K562 (cell line): ENCODE measurements at places on chromosomes 4 and X. TPM values are rescaled to one million over a fixed set of nuclear protein-coding genes. Genes with fewer than 3 reads are reported as not detected.

Gene FRMPD4
- not detected in 2 replicates for polyA plus RNA-seq

DNA sequence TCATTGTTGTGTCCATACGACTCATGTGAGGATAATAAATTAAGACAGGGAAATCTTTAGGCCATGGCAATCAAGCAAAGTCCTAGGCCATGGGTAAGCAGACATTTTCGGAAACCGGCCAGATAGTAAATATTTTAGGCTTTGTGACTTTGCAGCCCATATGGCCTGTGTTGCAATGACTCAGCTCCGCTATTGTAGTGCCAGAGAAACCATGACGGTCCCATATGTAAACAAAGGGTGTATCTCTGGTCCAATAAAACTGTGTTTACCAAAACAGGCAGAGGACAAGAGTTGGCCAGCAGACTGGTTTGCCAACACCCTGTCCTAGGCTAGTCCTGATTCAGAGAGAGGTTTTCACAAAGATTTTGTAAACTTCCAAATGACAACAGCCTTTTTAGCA, 5.0 kb downstream of the FAM114A1 start:
- peaks cover 10% of the 10 kb centered on the region for H3K4me1 ChIP-seq
- no peak for DNase-seq
- H3K36me3 ChIP-seq: no peaks in the 10 kb centered on the region; the same call in 2 of the 3 replicates
- no peak overlapping the region for H3K4me3 ChIP-seq
- peak overlapping the region; percentile 30; the same call in 2 of the 3 replicates for H3K27ac ChIP-seq

GRCh38 chrX:134908356-134908755, 82.4 kb upstream of the SMIM10 start:
- H3K4me1 ChIP-seq: peaks cover 8% of the 10 kb centered on the region
- H3K27me3 ChIP-seq: no peaks in the 10 kb centered on the region
- peak; percentile 11 for DNase-seq
- H3K27ac ChIP-seq: no peak overlapping the region
- no peak overlapping the region for H3K4me3 ChIP-seq
- no peaks in the 10 kb centered on the region for H3K36me3 ChIP-seq

DNA sequence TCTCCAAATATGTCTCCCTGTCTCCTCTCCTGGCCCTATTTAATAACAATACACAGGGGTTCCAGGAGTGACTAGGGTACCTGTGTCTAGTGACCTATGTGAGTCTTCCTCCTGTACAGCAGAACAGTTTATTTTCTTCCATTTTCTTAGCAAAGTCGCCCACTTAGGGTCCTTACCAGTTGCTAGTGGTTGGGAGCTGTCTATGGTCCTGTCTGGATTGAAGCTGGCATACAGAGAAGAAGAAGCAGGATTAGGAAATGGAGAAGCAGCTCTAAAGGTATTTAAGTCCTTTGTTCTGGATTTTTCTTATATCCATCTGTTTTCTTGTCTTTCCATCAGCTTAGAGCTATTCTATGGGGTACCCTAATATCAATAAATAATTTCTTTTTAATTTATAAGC, 587.1 kb upstream of the CPEB2 start:
- H3K27me3 ChIP-seq: no peaks in the 10 kb centered on the region
- H3K27ac ChIP-seq: no peak overlapping the region
- DNase-seq: no peak
- no peaks in the 10 kb centered on the region for H3K4me1 ChIP-seq
- no peak overlapping the region for H3K4me3 ChIP-seq

DNA sequence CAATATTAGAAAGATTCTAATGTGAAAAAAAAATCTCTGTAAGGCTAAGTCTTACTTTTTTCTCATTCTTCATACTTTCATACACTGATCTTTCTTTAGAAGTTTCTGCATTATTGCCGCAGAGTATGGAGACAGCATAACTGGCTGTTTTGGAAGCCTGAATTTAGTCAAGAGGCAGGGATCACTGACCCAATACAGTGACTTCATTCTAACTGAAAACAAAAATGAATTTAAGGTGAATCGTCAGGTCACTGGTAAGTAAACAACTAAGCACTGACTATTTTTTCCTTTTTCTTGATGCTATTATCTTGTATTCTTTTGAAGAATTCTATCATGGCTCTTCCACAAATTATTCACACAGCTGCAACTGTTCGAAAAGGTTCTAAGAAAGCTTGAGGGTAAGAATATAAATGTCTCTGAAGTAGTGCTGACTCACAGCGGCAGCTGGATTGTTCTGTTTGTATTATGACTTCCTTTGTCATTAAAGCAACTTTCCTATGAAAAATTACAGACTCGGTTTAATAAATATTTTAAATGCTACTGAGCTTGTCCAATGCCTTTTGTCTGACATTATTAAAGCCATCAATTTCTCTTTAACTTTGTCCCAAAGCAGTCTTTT, 609.3 kb downstream of the FSTL5 start:
- H3K4me1 ChIP-seq: no peaks in the 10 kb centered on the region
- no peaks in the 10 kb centered on the region for H3K27me3 ChIP-seq
- no peak overlapping the region for H3K4me3 ChIP-seq
- DNase-seq: no peak
- H3K27ac ChIP-seq: no peak overlapping the region

Gene NDNF
- not detected in 2 replicates for polyA plus RNA-seq

DNA sequence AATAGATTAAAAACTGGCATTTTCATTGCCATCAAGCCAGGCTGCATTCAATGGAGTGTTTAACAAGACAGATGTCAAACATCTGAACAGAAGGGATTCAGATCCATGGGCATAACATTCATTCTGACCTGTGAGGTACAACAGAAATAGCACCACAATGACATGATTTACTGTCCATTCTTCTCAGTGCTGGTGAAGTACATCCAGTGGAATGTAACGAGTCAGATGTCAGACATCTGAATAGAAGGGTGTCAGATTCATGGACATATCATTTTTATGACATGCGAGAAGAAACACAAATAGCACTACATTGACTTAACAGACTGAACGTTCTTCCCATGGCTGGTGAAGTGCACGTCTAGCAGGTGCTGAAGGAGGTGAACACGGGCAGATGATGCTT, 186.4 kb downstream of the PPP4R3C start:
- no peak for DNase-seq
- H3K4me3 ChIP-seq: no peak overlapping the region
- H3K27ac ChIP-seq: no peak overlapping the region
- no peaks in the 10 kb centered on the region for H3K4me1 ChIP-seq

DNA sequence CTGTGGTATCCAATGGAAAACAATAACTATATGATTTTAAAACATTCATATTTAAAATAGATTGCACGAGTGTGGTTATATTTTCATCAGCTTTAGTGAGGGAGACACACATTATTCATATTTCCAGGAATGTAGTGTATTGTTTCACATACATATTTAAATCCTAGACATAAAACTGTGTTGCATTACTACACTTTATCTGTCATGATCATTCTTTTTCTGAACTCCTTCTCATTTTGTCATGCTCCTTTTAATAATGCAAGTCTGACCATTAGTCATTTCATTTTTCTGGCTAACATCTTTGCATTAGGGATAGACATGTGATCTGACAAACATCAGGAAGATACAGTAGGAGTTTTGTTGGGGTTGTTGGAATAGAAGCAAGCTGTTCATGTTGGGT, 1382.7 kb downstream of the PCDH7 start:
- no peak overlapping the region for H3K27ac ChIP-seq

DNA sequence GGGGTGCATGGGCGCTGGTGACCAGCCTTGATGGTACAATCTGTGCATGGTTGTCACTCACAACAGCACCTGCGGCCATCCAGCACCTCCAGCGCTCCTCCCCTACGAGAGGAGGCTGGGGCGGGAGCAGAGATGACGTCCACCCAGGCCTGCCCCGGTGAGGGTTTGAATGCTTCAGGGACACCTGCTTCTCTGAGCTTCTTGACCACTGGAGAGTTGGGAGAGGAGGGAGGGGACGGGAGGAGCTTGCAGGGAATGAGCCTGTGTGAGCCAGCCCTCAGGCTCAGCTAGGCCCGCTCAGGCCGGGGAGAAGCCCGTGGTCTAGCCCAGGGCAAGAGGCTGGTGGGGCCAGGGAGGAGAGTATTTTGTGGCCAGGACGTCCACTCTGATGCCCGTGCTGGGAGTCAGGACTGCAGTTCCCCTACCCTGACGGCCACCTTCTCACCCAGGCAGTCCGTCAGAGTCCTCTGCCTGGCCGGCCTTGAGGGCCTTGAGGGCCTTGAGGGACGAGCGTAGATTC, 59.2 kb downstream of the CPZ start:
- no peaks in the 10 kb centered on the region for H3K36me3 ChIP-seq
- no peak overlapping the region for H3K27ac ChIP-seq
- DNase-seq: no peak
- H3K4me1 ChIP-seq: no peaks in the 10 kb centered on the region

DNA sequence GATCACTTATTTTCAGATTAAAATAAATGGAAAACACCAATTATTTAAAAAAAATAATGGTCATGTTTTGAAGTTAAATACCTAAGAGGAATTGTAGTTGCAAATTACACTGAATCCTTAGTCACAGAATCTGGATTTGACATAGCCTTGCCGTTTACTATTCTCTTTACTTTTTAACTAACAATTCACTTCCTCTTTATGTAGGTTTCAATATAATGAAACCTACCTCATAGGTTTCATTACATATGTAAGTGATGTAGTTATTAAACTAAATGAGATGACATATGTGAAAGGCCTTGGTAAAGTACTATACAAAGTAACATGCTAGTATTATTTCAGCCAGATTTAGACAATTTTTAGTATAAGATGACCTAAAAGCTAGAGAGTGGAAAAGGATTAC, 6.5 kb downstream of the SPP1 start:
- no peaks in the 10 kb centered on the region; the same call in 2 of the 3 replicates for H3K27me3 ChIP-seq
- no peak for DNase-seq
- H3K4me1 ChIP-seq: no peaks in the 10 kb centered on the region
- H3K27ac ChIP-seq: no peak overlapping the region
- H3K36me3 ChIP-seq: no peaks in the 10 kb centered on the region

Gene STARD8
- polyA plus RNA-seq: 17.7 and 18.4 TPM in 2 replicates

GRCh38 chr4:40916880-40917279, 167.1 kb downstream of the NSUN7 start:
- H3K27ac ChIP-seq: no peak overlapping the region
- peak; percentile 46 for DNase-seq
- H3K36me3 ChIP-seq: no peaks in the 10 kb centered on the region
